ENCODE measurements at places on chromosomes 7 and 10. TPM values are rescaled to one million over a fixed set of nuclear protein-coding genes. Genes with fewer than 3 reads are reported as not detected.

Gene AGR2
- total RNA-seq: not detected

Gene POMZP3
- total RNA-seq: 16.5 TPM

Gene SUGCT
- total RNA-seq: 0.44 TPM

Gene ZNF503
- not detected for total RNA-seq

- no peak overlapping the region for H3K27ac ChIP-seq
- peaks cover 3% of the 10 kb centered on the region for H3K36me3 ChIP-seq
- H3K4me1 ChIP-seq: peaks cover 7% of the 10 kb centered on the region
- DNase-seq: no peak
Observed at GRCh38 chr10:92419740-92420545, 129.0 kb downstream of the MARCHF5 start.

GRCh38 chr10:77230194-77230593, 407.4 kb downstream of the KCNMA1 start:
- no peak overlapping the region for H3K4me3 ChIP-seq
- no peak for DNase-seq
- H3K36me3 ChIP-seq: no peaks in the 10 kb centered on the region
- peak overlapping the region; percentile 0 for H3K27ac ChIP-seq
- H3K27me3 ChIP-seq: peaks cover 17% of the 10 kb centered on the region

Measured in activated CD8-positive, alpha-beta T cell treated with anti-CD3 and anti-CD28 coated beads, Interleukin-2, amount 10 ng/mL, durations not matched to agents 7 days and 5 days (primary cell).